ENCODE measurements at places on chromosomes 11 and 22.

GRCh38 chr11:76221365-76221764 lies 15.1 kb upstream of the WNT11 start:
- no peak for DNase-seq

GRCh38 chr22:23270212-23270733 lies 90.0 kb downstream of the BCR start:
- DNase-seq = no peak

DNA sequence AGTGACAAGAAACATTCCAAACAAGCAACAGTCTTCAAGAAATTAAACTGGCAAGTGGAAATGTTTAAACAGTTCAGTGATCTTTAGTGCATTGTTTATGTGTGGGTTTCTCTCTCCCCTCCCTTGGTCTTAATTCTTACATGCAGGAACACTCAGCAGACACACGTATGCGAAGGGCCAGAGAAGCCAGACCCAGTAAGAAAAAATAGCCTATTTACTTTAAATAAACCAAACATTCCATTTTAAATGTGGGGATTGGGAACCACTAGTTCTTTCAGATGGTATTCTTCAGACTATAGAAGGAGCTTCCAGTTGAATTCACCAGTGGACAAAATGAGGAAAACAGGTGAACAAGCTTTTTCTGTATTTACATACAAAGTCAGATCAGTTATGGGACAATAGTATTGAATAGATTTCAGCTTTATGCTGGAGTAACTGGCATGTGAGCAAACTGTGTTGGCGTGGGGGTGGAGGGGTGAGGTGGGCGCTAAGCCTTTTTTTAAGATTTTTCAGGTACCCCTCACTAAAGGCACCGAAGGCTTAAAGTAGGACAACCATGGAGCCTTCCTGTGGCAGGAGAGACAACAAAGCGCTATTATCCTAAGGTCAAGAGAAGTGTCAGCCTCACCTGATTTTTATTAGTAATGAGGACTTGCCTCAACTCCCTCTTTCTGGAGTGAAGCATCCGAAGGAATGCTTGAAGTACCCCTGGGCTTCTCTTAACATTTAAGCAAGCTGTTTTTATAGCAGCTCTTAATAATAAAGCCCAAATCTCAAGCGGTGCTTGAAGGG lies 6.0 kb downstream of the MALAT1 start:
- DNase-seq = no peak

DNA sequence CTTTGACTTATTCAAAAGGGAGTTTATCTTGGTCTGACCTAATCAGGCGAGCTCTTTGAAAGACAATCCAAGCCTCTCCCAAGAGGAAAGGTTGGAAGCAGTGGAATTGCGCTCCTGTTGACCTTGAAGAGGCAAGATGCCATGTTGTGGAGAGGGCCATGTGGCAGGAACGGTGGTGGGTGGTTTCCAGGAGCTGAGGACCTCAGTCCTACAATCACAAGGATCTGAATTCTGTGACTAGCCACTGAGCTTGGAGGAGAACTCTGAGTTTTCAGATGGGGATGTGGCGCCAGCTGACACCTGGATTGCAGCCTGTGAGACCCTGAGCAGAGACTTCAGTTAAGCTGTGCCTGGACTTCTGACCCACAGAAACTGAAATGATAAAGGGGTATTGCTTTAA lies 6.0 kb upstream of the CBX6 start:
- DNase-seq = no peak

DNA sequence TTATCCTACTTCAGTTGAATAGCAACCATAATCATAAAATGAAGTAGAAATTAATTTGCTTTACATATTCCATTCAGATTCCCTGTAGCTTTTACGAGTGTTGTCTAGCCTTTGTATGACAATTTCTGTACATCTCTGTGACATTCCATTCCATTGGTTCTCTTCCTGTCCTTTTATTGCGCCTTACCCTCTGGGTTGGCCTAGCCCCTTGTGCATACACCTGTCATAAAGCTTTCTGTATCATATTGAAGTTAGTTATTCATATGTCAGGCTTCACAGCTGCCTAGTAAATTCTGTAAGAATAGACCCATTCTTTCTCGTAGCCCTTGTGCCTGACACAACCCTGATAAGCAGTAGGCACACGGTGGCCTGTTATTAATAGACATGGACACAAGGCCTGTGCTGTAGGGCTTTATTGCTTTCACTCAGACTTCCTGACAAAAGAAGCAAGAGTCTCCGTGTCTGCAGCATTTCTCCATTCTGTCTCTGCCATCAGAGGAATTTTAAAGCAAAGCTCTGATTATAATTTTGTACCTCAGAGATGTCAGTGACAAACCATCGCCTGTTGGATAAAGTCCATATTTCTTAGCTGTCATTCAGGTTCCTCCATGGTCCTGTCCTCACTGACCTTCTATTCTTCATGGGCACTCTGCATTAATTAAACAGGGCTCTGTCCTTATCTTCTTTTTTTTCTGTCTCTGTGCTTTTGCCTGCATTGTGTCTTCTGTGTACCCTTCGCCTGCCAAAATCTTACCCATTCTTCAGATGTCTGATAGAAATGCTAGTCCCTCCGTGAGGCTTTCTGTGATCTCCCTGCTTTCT lies 49.4 kb downstream of the BID start:
- no peak for DNase-seq

All from AG04450 (cell line).